ENCODE measurements at places on chromosomes 12 and 14.

DNA sequence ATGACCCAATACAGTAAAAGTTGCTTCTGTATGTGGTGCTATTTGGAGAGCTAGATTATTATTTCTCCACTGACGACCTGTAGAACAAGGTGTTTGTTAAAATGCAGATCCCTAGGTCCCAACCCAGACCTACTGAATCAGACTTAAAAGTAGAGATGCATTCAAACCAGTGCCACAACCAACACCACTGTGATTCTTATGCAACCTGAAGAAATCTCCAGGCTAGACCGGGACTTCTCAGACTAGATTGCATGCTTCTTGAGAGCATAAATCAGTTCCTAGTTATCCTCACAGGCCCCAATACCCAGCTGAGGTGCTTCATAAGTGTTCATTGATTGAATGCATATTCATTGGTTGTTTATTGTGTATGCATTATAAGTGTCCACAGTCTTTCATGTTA lies 78.2 kb downstream of the SPTSSA start:
- no peak for DNase-seq

- no peak for DNase-seq
These were observed 46.7 kb downstream of the TNFAIP2 start for GRCh38 chr14:103169954-103170353.

DNA sequence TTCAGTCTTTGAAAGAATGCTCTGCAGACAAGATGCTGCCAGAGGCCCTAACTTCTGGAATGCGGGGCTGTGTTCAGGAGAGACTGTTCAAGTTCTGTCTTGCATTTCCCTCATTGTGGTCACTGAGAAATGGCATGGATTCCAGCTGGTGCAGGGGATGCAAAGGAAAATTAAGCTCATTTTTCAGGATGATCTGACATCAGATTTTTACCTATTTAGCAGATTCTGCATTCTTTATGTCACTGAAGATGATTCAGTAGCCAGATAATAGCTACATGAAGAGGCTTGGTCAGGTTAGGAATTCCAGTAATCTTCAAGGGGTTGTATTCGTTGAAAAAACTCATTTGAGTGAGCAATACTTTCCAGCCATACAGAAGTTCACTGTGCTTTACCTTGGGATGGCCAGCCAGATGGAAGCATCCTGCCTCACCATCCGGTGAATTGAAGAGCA lies 16.1 kb upstream of the MFAP5 start:
- DNase-seq, result no peak

- peak; percentile 40 for DNase-seq
These were observed 13.7 kb downstream of the COL2A1 start for GRCh38 chr12:47990351-47991105.

GRCh38 chr12:45918818-45919217 lies 71.6 kb downstream of the SCAF11 start:
- DNase-seq, result no peak

- DNase-seq, result no peak
These were observed 50.9 kb downstream of the SNAPC1 start for GRCh38 chr14:61813096-61813606.

GRCh38 chr12:60014436-60014835 lies 418.6 kb downstream of the SLC16A7 start:
- no peak for DNase-seq

- no peak for DNase-seq
These were observed 9.6 kb upstream of the ART4 start for GRCh38 chr12:14852880-14853279.

DNA sequence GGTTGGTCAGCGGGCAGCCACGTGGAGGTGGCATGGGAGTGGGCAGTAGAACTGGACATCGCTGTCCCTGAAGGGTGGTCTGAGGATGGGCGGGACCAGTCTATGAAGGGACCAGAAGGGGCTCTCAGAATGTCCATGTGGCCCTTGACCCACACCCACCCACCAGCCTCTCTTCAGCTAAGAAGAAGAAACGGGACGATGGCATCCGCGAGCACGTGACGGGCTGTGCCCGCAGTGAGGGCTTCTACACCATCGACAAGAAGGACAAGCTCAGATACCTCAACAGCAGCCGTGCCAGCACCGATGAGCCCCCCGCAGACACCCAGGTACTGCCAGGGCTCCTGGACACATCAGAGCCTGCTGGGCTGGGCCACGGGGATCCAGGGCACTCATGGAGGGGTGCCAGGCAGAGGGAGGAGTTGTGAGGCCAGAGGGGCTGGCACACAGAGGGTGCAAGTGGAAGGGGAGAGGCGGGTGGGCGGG lies 21.3 kb downstream of the SETD1B start:
- DNase-seq, result no peak

GRCh38 chr12:61514016-61514415 lies 746.2 kb upstream of the USP15 start:
- DNase-seq, result no peak

DNA sequence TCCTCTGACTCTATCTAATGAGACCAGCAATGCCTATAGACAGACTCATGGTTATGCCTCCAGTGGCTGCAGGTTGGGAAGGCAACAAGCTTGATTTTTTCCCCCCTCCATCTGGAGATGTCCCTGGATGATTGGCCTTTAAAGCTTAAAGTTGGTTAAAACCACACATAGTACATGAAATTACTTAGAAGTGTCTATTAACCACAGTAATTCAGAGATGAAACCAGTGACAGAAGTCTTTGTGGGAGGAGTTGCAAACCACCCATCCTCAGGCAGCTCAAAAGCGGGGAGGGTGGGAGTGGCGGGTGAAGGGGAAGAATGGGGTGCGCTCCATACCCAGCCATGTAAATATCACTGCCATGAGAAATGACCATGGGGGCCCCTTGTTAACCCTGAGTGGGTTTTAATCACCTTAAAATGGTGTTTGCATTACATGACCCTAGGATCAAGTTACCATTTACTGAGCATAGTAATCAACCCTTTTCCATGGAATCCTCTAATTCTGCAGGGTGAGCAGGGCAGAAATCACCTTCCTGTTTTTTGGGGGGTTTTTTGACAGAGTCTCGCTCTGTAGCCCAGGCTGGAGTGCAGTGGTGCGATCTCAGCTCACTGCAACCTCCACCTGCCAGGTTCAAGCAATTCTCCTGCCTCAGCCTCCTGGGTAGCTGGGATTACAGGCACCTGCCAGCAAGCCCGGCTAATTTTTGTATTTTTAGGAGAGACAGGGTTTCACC lies 133.5 kb downstream of the FOXN3 start:
- no peak for DNase-seq

DNA sequence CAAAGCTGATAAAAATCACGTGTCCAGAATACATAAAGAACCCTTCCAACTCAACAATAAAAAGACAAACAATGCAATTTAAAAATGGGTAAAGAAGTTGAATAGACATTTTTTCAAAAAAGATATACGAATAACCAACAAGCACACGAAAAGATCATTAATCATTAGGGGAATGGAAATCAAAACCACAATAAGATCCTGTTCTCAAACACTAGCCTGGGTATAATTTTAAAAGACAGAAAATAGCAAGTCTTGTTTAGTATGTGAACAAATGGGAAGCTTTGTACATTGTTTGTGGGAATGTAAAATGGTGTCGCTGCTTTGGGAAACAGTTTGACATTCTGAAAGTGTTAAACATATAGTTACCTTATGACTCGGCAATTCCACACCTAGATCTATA lies 86.3 kb upstream of the LMNTD1 start:
- DNase-seq, result no peak

GRCh38 chr14:77083082-77083481 lies 15.0 kb upstream of the CIPC start:
- no peak for DNase-seq

DNA sequence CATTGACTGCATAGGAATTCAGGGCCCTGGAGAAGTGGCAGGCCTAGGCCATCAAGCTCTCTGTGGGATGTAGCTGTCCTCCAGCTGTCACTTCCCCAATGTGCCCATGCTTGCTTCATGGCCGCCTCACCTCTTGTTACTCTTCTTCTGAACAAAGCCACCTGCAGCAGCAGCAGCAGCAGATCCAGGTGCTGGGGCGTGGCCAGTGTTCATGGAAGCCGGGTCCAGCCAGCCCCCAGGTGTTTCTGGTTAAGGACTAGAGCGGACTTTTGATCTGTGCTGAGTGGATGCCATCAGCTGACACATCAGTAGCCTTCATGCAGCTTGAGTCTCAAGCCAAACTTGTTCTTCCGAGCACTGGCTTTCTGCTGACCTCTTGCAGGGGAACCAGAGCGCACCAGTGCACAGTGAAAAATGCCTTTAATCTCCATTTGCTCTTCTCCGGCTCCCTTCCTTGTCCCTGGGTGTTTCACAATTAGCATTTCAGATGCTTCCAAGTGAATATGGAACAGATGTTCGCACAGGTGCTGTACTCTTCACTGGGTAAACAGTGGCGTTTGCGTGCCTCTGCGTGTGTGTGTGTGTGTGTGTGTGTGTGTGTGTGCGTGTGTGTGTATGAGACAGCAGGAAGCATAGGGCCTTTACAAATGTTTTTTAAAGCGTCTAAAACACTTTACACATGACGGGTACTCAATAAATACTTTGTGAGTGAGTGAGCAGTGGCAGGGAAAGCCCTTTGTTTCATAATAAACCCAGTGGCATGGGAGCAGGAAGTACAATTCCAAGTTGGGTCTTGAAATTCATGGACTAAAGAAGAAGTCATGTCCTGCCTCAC lies 20.1 kb downstream of the TPCN1 start:
- no peak for DNase-seq

GRCh38 chr12:124432376-124432775 lies 135.0 kb downstream of the NCOR2 start:
- DNase-seq, result no peak

DNA sequence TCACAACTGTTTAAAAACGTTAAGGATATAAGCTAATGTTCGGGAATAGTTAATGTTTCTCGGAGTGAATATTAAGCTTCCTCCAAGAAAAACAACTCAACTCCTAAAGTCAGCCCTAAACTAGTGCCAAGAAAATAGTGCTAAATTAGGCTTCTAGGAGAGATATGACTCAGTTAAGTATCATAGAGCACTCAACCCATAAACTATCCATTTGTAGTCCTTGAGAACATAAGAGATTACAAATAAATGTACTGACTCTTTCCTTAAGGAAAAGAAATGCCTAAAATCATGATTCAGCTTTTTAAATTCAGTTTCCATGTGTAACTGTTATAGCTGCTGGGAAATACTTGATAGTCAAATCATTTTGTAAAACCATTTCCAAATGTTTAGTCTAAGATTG lies 117.1 kb downstream of the HMGA2 start:
- DNase-seq, result no peak

- no peak for DNase-seq
These were observed 691.8 kb downstream of the BCL11B start for GRCh38 chr14:98580131-98580678.

- DNase-seq, result no peak
These were observed 133.6 kb upstream of the SLC35F4 start for GRCh38 chr14:57999471-57999870.

- no peak for DNase-seq
These were observed 28.5 kb downstream of the SLC8B1 start for GRCh38 chr12:113306382-113306781.

DNA sequence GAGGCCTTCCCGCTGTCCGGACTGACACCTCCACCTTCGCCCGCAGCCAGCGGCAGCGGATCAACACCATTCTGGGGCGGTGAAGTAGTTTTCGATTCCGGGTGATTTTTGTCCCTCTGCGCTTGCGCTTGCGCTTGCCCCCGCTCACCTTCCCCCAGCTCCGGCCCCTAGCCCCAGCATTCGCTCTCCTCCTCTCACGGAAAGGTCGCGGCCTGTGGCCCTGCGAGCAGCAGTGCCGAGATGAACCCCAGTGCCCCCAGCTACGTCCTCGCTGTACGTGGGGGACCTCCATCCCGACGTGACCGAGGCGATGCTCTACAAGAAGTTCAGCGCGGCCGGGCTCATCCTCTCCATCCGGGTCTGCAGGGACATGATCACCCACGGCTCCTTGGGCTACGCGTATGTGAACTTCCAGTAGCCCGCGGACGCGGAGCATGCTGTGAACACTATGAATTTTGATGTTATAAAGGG lies 22.7 kb upstream of the SRGAP1 start:
- no peak for DNase-seq

GRCh38 chr14:70842851-70843462 lies 33.6 kb upstream of the MAP3K9 start:
- no peak for DNase-seq

- no peak for DNase-seq
These were observed 59.1 kb upstream of the AMN start for GRCh38 chr14:102863381-102863780.

DNA sequence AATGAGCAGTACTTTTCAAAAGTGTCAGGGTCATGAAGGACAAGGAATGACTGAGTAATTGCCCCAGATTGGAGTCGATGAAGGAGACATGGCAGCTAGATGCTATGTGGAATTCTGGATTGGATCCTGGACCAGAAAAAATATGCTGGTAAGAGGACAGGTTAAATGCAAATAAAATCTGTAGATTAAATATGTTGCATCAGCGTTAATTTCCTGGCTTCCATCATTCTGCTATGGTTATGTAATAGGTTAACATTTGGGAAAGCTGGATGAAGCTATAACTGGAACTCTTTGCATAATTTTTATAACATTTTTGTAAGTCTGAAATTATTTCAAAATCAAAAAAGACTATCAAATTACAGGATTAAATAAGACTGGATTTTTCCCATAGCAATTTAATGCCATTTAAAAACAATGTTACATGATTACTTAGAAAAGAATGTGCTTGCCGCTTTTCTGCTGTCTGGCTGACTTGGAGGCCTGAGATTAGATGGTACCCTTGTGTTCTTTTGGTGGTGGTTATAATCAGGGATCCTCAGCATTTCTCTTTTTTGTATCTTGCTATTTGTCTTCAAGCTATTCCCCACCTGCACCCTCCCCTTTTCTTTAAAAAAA lies 65.1 kb downstream of the FBXW8 start:
- no peak for DNase-seq

DNA sequence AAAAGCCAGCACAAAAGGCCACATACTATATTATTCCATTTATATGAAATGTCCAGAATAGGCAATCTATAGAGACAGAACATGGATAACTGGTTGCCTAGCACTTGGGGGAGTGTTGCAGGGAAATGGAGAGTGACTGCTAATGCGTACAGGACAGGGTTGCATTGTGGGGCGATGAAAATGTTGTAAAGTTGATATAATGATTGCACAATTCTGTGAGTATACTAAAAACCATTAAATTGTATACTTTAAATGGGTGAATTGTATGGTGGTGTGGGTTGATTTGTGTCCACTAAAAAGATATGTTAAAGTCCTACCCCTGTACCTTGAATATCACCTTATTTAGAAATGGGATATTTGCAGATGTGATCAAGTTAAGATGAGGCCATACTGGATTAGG lies 7.0 kb upstream of the CAPRIN2 start:
- no peak for DNase-seq

GRCh38 chr14:67400434-67400833 lies 11.5 kb downstream of the PLEK2 start:
- no peak for DNase-seq

All from stimulated activated CD4-positive, alpha-beta T cell treated with anti-CD3 and anti-CD28 coated beads, TNF-alpha, amount 100 ng/mL, for 24 hours (primary cell).